Muscle of arm (tissue), 14 donors: ENCODE measurements at places on chromosomes 2 and 18.

- DNase-seq = no peak
Observed at GRCh38 chr2:117941693-117942092, 72.2 kb downstream of the CCDC93 start.

DNA sequence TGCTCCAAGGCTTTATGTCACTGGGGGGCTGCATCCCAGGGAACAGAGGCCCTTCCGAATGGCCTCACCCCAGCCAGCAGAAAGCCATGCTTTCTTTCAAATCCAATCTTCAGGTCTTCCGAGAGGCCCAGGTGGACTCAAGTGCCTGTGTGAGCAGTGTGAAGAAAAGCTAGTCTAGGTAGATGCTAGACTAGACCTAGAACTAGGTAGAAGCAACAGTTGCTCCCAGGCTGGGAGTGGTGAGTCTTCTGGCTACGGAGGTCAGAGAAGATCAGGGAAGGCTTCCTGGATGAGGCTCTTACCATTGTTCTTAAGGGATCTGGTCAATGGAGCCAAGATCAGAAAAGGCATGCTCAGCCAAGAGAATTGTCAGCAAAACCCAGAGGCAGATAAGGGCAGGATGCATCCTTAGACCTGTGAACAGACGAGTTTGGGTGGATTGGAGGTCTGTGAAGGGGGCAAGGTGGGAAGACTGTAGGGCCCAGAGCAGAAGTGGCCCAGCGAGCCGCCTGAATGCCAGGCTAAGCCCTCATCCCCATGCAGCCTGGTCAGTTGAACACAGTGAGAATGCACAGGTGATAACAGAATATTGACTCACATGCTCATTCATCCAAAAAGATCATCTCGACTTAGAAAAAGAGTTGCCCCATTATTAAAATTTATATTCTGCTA lies 110.8 kb downstream of the SMAD7 start:
- no peak for DNase-seq

- no peak for DNase-seq
Observed at GRCh38 chr2:104375206-104375605, 478.7 kb upstream of the POU3F3 start.

- no peak for DNase-seq
Observed at GRCh38 chr2:85699325-85699724, 5.2 kb downstream of the GNLY start.

DNA sequence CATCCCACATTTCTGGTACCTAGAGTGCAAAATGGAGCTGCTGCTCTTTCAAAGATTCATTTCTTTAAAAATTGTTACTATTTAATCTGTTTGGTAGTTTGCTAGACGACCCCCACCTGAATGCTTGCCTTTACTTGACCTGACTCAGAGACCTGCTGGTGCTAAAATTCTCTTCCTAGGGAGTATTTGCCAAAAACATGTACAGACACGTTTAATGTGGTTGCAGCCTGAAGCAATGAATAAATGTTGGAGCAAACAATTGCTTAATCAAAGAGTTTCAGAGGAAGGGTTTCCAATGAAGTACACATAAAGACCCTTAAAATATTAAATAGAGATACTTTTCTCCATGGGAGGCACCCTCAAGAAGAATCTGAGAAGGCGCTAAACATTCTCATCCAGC lies 734.4 kb downstream of the CBLN2 start:
- no peak for DNase-seq
